Femur (tissue), 1 donor: ENCODE measurements at places on chromosomes 7 and 10.

- no peak for DNase-seq
These were observed 658 bp upstream of the FZD8 start for GRCh38 chr10:35642793-35643114.

- no peak for DNase-seq
These were observed 15.2 kb upstream of the FBXW4 start for GRCh38 chr10:101710059-101710695.

DNA sequence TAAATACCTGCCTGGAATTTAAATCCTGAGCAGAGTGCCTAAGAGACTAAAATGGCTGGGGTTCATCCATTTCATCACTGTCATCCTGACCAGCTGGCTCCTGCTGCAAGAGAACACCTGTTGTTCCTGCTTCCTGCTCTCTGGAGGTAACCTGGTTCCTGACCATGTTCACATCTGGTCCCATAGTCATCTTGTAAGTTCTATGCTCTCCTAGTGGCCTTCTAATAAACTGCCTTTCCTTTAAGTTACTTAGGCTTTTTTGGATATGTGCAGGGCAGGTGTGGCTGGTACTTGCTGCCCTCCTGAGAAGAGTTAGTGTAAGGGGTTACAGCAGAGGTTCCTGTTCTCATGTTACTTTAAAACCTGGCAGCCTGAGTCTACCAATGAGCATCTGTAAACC is 80.0 kb downstream of the NRCAM start:
- DNase-seq: no peak

DNA sequence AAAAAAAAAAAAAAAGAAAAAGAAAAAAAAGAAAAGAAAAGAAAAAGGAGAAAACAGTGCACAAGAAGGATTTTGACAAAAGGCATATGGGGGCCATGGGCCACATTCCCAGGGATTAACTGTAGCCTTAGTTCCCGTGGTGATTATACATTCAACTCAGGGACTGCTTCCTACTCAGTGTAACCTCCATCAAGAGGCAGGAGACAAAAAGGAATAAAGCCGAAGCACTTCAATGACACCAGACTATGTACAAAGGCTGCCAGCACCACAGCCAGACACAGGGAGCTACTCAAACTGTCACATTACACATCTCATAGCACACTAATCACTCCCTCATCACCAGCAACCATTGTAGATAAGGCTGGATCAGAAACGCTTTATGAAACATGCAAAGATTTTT is 5.1 kb upstream of the PMPCB start:
- no peak for DNase-seq

DNA sequence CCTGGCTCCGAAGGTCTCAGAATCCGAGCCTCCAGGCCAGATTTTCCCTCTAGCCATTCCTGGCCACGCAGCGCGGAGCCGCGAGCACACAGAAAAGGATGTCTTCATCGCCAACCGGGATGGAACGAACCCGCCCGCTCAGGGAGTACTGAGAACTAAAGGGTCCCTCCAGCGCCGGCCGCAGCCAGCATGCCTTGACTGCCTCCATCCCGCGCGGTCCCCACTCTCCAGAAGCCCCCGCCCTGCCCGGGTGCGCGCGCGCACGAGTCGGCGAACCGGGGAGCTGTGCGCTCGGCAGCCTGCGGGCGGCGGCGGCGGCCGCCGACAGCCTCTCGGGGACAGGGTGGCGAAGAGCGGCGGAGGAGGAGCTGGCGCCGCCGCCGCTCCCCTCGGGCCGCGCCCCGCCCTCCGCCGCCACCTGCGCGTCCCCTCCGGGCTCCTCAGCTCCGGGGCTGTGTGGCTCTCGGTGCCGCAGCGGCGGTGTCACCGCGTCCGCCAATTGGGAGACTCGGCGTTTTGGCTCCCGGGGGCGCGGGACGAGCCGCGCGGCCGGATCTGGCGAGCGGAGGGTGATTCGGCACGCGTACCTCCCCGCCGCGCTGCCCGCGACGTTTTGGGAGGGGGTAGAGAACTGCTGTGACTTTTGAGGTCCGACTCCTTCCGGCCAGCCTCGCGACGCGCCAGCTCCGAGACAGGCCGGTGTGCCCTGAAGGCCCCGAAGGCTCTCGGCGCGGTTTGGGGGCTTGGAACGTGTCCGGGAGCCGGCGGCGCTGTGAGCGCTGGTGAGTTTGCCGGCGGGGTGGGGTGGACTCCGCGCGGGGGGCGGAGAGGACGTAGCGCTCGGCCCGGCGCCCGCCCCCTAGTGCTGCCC is 453 bp upstream of the GALNT17 start:
- peak; percentile 80 for DNase-seq

- no peak for DNase-seq
These were observed 75.0 kb upstream of the HECTD2 start for GRCh38 chr10:91335147-91335546.

- DNase-seq: no peak
These were observed 49.7 kb upstream of the WNT16 start for GRCh38 chr7:121279060-121279620.

DNA sequence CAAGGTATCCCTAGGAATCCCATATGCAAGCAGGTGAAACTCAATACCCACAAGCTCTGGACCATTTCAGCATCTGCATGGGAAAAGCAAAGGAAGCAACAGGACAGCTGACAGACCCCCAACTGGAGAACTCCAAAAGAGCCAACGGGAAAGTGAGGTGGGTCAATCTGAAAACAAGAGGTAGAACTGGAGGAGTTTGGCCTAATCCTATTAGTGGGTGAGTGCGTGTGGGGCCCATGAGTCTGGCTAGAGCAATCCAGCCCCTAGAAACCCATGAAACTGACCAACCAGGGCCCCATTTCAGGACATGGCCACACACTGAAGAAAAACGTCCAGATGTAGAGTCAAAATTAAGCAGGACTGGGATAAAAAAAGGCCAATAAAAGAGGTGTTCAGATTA is 26.6 kb upstream of the WNT8B start:
- DNase-seq: no peak

GRCh38 chr10:102175415-102175814 is 23.2 kb downstream of the NOLC1 start:
- DNase-seq: no peak

- DNase-seq: no peak
These were observed 428.6 kb downstream of the TCERG1L start for GRCh38 chr10:130882906-130883305.

DNA sequence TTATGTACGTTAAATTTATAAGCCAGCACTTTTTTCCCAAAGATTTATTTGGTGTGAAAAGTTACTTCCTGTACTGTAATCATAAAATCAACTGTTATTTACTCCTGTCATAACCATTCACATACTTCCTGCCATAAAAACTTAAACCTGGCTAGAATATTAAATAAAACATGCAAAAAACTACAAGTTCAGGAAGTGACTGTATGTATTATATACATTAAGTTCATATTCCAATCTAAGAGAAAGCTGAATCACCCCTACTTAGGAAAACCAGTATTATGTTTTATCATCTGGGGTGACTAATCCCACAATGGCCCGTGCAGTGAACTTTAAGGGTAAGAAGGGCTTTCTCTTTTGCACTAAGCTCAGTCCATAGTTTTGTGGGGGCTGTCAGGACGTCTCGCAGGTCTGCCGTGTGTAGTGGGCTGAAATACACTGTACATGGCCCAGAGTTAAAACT is 183.7 kb upstream of the KLF14 start:
- no peak for DNase-seq

GRCh38 chr7:65812281-65812680 is 60.6 kb upstream of the VKORC1L1 start:
- DNase-seq: no peak

DNA sequence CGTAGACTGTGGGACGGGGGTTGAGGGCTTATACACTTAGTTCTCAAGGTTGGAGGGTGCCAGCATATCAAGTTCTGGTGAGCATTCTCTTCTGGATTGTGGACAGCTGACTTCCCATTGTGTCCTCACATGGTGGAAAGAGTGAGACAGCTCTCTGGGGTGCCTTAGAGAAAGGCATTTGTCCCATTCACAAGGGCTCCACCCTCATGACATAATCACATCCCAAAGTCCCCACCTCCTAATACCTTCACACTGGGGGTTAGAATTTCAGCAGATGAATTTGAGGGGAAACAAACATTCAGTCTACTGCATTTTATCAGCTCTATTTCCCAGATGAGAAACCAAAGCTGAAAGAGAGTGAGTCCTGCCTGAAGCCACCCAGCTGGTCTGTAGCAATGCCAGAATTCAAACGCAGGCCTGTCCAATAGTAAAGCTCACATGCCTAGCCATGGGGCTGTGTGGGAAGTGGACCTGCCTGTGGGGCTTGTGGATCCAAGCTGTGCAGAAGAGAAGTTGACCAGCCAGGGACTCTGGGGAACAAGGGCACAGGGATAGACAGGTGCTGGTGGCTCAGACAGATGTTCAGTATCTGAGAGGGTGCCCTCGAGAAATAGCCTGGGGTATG is 34.9 kb upstream of the LOXL4 start:
- DNase-seq: no peak

DNA sequence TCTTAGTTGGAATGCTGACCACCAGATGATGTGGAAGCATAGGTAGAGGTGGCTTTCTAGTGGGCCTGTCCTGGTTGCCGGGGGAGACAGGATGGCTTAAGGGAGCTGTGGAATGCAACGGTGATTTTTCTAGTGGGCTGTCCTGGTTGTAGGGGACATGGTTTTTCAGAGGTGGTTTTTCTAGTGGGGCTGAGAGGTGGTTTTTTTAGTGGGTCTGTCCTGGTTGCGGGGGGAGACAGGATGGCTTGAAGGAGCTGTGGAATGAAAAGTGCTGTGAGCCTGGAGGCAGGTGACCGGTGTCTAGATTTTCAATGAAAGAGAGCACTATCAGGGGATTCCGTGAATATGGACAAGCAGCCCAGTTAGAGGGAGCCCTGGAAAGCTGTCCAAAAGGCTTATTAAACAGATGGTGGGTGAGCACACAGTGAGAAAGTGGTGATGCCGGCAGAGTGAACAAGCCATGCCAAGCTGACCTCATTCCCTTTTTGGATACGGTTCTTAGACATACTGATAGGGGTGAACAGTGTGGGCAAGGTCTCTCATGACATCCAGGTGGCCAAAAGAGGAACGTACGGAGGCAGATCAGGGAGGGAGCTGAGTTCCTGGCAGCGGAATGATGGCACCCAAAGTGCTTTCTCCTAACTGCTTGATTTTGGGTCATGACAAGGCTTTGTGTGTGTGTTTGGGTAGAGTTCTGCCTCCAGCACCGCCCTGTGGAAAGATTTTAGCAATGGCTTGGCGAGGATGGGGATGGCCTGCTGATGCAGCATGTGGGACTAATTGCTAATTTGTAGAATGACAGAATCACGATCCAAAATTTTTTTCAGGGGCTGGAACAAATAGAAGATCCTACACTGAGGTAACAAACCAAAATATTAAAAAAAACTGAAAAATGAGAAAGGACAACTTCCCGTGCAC is 126.6 kb downstream of the TMEM178B start:
- no peak for DNase-seq

DNA sequence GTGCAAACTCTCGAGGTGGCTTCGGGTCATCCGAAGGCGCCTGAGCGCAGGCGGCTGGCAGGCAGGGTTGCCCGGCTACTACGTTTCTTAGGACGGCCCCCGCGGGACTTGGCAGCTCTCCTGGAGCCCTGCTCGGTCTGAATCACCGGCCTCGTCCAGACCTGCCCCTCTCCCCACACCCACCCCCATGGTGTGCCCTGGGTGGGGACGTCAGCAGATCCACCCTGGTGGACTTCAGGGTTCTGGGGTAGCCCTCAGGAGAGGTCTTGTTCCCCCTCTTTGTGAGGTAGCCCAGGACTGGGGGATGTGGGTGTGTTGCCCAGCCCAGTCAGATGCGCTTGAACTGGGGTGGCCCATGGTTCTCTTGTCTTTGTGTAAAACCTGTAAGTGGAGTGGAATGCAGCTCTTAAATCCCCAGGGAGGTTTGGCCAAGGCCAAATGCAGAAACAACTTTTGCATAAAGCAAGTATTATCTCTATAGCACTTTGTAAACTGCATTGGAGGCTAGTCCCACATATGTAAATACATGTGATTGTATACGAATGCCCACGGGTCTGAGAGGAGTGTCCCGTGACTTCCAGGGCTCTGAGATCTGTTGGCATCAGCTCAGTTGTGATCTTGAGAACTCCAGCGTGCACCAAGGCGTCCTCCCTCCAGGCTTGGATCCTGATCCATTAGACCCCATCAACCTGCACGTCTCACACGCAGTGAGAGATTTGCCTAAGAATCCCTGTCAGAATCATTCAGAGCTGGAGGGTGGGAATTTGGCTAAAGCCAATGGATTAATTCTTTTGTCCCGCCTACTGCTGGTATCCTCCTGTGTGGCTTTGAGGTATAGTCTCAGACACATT is 1.8 kb downstream of the PFKFB3 start:
- peak; percentile 51 for DNase-seq

DNA sequence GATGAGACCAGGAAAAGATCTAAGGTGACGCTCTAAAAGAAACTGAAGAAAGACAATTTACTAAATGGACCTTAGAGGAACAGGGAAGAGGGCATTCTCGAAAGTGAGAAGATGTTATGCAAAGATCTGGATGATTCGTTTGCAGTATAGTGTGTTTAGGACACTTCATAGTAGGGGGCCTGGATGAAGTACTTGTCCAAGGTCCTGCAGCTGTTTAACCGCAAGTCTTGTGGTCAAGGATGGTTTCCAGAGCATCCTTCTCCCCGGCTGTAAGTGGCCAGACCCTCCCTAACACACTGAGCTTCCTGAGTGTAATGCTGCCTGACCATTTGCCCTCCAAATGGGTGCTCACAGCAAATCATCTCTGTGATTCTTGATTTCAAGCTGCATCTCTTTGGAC is 101.6 kb downstream of the XPNPEP1 start:
- DNase-seq: no peak

- DNase-seq: no peak
These were observed 2.5 kb downstream of the ADAMTS14 start for GRCh38 chr10:70674560-70675495.
